IPS-NIHi11 (cell line): ENCODE measurements at places on chromosomes 3 and 15.

DNA sequence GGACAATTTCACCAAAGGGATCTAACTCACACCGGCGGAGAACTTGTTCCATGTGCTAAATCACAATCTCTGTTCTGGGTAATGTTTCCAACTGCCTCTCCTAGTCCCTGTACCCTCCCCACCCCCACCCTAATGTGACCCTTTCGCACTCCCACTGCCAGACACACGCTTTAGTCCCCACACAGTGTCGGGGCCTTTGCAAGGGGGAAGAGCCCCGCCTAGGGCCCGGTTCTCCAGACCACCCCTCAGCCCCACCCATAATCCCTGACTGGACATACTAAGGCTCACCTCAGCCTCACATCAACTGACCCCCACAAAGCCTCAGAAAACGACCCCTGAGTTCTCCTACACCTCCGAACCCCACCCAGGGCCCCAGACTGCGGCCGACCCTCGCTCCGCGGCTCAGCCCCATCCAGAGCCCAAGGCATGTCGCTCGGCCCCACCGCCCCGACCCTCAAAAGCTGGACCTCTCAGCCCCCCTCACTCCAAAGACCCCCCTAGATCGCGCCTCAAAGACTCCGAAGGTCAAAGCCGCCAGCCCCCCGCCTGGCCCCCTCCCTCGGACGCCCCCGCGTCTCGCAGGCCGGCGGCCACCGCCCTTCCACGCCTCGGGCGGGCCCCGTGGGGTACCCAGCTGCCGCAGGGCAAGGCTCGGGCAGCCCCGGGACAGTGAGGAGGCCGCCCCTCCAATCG is 72.0 kb upstream of the MAP4 start:
- DNase-seq: peak; percentile 46

- no peak for DNase-seq
Measured at GRCh38 chr3:190053919-190054672, 66.6 kb downstream of the P3H2 start.

DNA sequence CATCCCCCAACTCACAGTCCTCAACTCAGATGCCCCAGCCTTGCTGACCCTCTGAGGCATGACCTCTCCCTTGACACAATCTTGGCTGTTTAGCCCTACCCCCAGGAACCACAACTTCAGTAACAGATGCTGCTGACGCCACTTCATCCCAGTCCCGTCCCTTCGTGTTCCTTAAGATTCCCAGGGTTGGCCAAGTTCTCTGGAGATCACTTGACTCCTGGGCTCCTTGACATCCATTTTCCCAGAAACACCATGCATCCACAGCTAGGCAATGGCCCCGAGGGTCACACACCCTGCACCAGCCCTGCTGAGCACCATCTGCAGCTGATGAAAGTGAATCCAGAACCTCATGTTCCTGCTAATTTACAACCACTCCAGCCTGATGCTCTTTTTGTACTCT is 6.9 kb downstream of the RTP2 start:
- DNase-seq: no peak

GRCh38 chr3:101703169-101703568 is 16.7 kb upstream of the RPL24 start:
- no peak for DNase-seq

DNA sequence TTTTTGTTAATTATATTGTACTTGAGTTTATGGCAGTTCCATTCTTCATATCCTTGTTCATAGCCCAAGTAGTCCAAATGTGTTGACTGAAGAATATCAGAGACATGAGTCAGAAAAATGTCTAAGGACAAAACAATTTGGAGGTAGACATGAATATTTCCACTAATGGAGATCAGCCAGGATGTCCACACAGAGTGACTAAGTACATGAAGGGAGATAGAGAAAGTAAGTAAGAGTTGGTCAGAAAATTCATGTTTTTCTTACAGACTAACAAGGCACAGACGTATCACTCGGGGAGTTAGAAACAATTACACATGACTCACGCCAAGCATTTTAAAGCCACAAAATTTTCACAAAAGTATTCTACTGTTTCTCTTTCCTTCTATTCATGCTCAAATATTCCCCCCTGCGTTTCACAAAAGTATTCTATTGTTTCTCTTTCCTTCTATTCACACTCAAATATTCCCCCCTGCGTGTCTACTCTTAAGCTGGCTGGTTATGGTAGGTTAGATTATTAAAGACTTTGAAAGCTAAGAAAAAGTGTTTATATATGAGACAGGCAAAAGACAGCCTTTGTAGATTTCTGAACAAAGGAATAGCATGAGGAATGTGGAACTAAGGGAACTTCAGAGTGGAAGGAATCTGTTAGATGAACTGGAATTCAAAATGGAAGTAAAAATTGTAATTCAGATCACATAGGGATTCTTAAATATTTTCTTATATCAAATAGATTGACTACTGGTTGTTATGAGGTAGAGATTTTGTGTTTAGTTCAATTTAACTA is 648.7 kb upstream of the CCDC54 start:
- DNase-seq: no peak

DNA sequence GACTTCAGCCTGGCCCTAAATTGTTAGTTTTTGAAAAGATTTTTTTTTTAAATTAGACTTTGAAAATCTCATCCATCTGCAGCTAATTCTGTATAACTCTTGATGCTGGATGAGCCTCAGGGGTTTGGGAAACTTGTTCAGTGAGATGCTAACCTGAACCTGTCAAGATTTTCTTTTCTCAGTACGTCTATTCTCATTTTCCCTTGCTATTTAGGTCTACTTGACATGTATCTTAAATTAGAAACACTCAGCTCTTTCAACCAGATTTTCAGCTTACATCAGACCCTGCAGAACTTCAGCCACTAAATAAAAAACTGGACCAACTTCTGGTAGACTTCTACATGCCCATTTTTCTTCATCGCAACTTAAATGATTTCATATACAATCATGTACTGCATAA is 61.4 kb downstream of the MFSD1 start:
- DNase-seq: no peak

DNA sequence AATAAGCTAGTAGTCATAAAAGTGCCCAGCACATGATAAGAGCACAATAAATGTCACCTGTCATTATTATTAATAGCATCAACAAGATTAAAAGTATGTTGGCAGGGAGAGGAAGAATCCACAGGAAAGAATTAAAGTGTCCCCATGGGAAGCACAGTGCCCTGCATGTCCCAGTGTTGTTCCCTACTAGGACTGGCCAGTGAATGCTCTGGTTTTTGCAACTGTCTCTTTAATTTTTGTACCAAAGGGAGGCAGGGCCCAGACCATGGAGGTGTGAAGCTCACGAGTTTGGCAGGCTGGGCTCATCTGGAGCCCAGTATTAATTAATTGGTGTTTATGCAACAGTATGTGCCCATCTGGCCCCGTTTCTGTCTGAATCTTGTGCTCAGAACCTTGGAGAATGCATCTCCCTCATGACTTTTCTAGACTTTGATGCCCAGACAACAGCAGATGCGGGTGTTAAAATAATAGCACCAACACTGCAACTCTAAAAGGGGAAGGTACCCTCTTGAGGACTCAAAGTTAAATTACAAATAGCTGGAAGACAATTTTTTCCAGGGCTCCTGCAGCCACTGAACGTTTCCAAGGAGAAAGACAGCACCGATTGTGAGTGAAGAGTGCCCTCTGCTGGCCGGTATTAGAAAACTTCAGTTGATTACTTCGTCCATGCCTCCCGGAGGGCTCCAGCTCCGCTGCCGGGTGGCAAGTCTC is 71.9 kb upstream of the SPATA12 start:
- DNase-seq: peak; percentile 79

DNA sequence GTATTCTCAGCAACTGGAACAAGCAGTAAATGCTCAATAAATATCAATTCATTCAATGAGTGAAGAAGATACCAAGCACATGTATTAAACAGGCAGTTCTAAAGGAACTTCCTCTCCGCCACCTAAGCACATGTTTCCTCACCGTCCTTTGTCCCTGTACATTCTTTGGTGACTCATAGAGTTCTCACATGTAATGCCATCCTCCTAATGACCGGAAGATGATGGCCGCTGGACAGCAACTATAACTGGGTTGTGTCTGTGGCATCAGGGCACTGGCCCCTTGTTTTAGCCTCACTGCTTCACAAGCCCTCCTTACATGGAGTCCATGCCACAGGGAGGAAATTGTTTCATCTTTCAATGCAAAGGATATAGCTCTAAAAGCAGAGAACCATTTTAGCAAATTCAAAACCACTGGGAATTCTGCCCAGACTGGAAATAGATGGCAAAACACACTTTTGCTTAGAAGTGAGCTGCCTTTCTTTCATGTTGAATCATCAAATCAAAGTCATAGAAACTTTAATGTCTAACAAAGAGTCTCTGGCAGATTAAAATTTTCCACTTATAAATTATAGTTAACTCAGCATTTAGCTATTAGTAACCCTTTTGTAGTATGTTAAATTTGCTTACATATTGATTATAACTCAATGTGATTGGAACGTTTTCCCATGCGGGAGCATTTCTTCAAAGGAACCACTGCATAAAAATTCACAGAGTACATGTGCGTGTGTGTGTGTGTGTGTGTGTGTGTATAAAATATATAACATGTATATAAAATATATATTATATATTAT is 74.1 kb downstream of the GAP43 start:
- no peak for DNase-seq

DNA sequence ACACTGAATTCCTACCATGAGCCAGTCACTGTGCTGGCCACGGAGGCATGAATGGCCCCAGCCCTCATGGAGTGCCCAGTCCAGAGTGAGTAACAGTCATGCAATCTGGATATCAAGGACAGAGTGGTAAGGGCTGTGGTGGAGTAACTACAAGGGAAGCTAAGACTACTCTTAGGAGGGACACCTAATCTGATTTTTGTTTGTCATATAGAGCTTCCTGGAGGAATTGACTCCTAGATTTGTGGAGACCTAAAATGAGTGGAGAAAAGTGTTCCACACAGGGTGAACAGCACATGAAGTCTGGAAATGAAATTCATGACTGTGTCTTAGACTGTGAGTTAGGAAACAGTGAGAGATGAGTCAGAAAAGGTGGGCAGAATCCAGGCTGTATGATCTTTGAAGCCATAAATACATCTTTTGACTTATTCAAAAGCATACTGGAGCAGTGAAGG is 219.9 kb downstream of the NFKBIZ start:
- DNase-seq: no peak

GRCh38 chr15:78154955-78155354 is 5.8 kb downstream of the IDH3A start:
- DNase-seq: no peak

DNA sequence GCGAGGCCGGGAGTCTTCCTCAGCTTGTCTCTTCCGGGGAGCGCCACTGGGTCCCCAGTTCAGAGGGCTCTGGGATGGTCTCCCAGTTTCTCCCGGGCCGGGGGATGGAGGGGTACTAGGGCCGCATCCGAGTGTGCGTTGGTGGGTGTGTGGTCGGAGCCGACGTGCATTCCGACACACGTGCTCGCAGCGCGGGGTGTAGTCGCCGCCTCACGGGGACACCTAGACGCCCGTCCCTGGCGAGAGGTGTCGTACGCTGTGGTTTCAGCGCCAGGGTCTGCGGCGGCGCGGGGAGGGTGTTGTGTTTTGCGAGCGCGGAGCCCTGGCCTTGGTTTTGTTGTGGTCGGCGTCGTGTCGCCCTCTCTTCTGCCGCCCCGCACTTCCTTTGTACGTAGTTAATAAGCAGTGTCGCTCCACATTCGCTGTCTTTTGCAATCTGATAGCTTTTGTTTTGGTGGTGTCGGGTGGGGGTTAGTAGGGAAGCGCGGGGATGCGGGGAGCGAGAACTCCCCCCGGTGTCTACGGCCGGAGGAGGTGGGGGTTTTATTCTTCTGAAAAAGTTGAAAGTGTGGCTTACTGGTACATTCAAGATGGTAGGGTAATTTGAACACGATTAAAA is 2.2 kb downstream of the IGF1R start:
- no peak for DNase-seq

GRCh38 chr3:171833789-171834460 is 9.2 kb upstream of the TMEM212 start:
- no peak for DNase-seq

- DNase-seq: no peak
Measured at GRCh38 chr15:63338170-63338569, 43.5 kb downstream of the CA12 start.

DNA sequence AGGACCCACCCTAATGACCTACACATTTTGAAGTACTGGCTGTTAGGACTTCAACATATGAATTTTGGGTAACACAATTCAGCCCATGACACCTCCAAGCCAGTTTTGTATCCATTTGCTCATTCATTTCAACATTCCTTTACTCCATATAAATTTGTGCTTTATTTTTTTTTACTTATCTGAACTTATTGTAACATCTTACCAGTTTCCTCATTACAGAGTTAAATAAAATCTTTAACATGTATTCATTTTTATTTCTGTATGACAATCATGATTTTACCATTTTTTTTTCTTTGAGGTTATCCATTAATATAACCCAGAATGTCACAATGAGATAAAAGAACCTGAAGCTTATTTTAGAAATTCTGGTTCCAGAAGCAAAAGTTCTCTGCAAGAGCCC is 48.0 kb upstream of the ATP1B3 start:
- no peak for DNase-seq

GRCh38 chr15:61521953-61522352 is 292.9 kb upstream of the RORA start:
- no peak for DNase-seq

DNA sequence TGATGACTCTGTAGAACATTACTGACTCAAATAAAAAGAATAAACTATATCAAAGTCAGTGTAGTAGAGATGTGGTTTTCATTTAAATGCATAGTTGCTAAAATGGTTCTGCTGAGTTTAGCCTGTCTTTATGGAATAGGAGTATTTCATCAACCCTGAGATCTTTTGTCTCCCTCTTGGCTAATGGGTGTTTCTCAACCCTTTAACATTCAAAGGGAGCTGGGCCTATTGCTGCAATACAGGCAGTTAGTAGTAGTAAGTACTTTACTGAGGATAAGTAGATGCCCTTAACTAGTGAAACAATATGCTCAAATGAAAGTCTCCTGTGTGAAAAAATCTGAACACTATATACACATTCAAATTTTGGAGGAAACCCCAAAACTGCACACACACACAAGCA is 184.7 kb upstream of the TTC14 start:
- no peak for DNase-seq

DNA sequence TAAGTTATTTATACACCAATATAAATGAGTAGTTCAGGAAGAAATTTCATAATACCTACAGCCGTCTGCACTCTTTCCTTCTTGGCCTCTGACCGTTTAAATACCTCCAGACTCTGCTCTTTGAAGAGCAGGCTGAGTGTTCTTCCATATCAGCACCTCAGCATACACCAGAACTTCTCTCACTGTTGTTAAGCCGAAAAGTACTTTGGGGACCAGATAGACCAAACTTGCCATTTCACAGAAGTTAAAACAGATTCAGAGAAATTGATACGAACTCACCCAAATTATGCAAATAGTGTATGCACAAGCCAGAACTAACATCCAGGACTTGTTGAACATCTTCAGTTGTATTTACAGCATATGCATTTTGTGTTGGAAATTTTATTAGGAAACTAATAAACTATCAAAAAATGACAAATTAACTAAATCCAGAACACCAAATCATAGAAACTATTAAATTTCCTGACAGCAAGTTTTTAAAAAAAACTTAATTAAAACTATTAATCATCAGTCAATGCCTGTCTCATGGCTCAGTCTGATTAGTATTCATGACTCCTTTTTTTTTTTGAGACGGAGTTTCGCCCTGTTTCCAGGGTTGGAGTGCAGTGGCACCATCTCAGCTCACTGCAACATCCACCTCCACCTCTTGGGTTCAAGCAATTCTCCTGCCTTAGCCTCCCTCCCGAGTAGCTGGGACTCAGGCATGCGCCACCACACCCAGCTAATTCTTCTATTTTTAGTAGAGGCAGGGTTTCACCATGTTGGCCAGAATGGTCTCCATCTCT is 24.1 kb downstream of the CGGBP1 start:
- no peak for DNase-seq

- DNase-seq: no peak
Measured at GRCh38 chr15:90851114-90851513, 17.3 kb upstream of the FURIN start.
